ENCODE measurements at places on chromosomes 1 and 21. TPM values are rescaled to one million over a fixed set of nuclear protein-coding genes. Genes with fewer than 3 reads are reported as not detected.

DNA sequence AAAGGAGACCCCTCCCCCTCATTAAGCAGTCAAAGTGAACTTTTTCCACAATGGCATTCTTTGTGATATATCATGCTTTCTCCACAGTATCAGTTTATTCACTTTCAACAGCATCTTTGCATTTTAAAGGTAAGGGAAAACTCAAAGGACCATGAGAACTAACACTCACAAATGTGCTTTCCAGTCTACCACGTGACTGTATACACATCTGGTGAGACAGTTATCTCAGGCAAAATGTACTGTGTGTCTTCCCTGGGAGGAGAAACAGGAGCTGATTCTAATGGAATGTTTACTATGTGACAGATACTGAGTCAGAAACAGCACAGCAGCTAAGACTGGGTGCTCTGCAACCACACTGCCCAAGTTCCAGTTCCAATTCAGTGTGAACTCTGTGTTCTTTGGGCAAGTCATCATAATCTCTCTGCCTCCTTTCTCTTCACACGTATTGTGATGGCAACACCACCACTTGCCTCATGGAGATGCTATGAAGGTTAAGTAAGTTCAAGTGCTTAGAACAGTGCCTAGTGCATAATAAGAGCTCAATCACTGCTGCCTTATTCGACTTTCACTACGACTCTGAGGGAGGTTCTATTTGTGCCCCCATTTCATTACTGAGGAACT, 79.0 kb downstream of the SLC45A1 start:
- DNase-seq = peak; percentile 98

DNA sequence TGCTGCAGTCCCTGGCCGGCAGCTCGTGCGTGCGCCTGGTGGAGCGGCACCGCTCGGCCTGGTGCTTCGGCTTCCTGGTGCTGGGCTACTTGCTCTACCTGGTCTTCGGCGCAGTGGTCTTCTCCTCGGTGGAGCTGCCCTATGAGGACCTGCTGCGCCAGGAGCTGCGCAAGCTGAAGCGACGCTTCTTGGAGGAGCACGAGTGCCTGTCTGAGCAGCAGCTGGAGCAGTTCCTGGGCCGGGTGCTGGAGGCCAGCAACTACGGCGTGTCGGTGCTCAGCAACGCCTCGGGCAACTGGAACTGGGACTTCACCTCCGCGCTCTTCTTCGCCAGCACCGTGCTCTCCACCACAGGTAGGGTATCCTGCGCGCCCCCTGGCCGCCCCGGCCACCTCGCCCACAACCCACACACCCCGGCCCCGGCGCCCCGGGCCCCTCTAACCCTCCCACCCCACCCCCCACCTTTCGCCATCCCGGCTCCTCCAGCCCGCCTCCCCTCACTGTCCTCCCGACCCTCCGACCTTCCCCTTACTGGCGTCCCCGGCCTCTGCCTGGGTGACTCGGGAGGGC, 352 bp downstream of the KCNK1 start:
- DNase-seq = peak; percentile 43

DNA sequence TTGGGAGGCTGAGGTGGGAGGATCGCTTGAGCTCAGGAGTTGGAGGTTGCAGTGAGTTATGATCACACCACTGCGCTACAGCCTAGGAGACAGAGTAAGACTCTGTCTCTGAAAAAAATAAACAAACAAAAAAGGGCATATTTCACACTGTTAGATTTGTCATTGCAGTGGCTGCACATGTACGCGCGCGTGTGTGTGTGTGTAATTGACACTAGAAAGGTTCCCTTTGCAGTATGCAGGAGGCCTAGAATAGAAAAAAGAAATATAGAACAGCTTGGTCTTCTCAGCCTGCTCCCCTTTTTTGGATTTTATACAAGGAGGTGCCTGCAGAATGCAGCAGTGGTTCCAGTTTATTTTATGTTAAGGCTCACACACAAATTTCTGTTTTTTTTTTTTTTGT, 8.6 kb downstream of the MACO1 start:
- no peak for DNase-seq

GRCh38 chr1:41641475-41641814, 157.0 kb upstream of the EDN2 start:
- no peak for DNase-seq

DNA sequence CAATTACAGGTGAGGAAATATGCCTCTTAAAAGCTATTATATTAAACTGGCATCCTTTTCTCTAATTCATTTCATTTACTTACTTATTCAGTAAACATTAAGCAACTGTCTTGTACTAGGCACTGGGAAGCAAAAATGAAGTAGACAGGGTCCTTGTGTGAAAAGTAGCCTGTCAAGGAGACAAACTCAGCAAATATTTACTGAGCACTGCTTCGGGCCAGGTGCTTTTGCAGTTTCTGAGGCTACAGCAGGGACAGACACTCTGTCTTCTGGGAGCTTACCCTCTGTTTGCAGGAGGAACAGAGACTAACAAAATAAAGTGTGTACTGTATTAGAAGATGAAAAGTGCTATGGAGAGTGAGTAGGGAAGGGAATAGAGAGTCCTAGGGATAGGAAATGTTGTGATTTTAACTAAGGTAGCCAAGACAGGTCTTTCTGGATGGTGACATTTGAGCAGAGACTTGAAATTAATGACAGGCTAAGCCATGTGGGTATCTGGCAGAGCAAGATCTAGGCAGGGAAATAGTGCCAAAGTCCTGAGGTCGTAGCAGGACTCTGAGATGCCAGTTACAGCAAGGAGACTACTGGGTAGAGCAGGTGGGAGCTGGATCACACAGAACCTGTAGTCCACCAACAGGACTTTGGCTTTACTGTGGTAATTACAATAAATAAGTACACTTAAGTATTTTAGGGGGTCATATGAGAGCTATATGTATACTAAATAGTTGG, 133.0 kb downstream of the ITSN1 start:
- DNase-seq = no peak

- DNase-seq = no peak
Measured at GRCh38 chr1:157566484-157567300, 14.4 kb upstream of the FCRL5 start.

DNA sequence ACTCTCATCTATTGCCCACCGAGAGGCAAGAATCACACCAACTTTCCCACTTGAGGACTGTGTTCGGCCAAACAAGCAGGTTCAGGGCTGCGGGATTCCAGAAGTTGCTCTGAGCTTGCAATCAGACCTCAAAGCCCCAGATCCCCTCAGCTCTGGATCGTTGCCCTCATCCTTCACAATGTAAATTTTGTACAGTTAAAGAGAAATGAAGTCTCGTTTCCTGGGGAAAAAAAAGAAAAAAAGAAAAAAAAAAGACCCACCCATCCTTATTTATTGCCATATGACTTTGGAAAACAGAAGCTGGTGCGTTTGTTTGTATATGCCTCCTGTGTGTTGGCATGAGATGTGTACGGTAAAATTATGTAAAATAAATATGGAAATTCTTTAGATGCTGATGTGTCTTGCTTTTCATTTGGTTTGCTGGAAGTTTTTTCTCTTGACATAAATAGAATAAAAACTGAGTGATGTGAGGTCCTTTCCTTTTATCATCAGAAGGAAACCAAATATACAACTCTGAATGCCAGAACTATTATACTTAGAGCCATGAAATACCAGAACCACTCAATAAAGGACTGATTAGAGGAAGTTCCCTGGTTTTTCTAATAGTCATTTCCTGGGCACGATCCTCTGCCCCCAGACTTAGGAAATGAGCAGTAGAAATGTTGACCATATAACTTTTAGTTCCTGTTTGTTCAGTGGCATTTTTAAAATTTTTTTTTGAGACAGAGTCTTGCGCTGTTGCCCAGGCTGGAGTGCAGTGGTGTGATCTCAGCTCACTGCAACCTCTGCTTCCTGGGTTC, 48.7 kb downstream of the LHX4 start:
- no peak for DNase-seq

DNA sequence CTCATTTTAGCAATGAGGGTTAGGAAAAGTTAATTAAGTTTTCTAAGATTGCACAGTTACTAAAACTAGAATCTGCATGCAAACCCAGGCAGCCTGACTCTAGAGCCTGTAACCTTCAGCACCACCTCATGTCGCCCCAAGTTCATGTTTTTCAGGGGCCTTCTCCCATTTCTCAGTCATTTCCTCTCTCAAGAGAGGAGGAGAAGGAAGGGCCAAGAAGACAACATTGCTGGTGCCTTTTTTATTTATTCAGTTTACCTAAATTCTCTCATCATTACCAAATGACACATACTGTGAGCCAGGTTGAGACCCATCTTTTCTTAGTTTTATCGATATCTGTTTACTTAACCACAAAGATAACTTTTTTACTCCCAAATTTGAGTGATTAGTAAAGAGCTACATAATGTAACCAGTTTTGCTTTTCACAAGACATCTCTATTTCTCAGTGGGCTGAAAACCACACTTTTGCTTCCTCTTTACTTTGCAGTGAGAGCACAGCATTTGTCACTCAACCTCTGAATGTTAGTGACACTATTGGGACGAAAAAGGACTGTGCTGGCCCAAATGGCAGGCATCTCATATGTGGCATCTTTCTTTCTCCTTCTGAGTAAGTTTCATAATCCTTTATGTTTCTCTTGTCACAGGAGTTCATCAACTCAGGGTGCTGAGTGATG, at the start of gene CD101:
TSS of gene CD101 (plus strand) at position 507 of the 674 bp plus-strand sequence. CDS start at position 565, 58 bp downstream.
- no peak for DNase-seq

DNA sequence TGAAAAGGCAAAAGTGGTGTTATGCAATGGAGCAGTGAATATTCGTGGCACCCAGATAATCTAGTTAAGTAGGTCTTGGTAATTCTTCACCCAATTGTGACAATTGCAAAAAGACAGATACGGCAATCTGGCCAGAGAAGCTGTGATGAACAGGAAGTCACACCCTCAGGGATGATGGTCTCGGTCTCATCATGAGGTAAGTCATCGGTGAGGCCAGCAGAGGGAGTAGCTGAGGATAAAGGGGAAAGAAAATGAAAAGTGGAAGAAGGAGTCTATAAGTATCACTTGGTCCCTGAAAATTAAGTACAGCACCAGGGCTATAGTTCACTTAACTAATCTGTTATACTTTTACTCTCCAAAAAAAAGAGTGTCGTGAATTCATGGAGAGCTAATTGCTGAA, 258.8 kb upstream of the NCAM2 start:
- no peak for DNase-seq

GRCh38 chr1:161480381-161481035, 24.7 kb upstream of the FCGR2A start:
- no peak for DNase-seq

- DNase-seq = peak; percentile 38
Measured at GRCh38 chr1:200290010-200290685, 119.7 kb downstream of the ZNF281 start.

GRCh38 chr1:51627672-51628071, 10.8 kb downstream of the OSBPL9 start:
- peak; percentile 59 for DNase-seq

GRCh38 chr1:244801246-244801645, 34.2 kb upstream of the COX20 start:
- DNase-seq = peak; percentile 54

GRCh38 chr1:175504875-175505555, 238.4 kb downstream of the TNR start:
- no peak for DNase-seq

DNA sequence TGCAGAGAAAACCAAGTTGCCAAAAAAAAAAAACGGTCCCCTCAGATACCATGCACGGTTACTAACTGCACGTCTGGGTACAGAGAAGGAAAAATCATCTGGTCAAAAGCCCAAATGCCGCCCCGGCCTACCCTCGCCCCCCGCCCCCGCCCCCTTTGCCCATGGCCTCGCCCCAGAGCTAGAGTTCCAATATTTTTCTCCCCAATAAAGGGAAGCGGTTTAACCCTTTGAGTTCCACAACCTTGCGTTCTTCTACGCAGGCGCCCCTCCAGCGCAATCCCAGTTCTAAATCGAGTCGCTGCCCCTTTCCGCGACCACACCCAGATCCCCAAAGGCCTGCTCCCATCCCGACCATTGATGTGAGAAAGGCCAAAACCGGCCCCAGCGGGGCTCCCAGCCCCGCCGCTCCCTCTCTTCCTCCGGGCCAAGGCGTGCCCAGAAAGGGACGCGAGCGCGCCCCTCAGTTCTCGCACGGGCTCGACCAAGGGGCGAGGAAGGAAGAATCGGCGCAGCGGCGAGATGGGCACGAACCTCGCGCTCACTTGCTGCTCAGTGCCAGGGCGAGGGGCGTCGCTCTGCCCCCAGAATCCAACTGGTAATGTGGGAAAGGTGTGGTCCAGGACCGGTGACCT, 797 bp downstream of the WDR47 start:
- DNase-seq = peak; percentile 42

CD244 gene
- not detected for total RNA-seq

FAM72C gene
- 5.2 TPM for total RNA-seq

TRIM67 gene
- total RNA-seq = 0.20 TPM

KCNJ6 gene
- total RNA-seq = 0.15 TPM

GREM2 gene
- total RNA-seq = not detected

CELA2A gene
- total RNA-seq = not detected

FCMR gene
- 3.5 TPM for total RNA-seq

TSPEAR gene
- total RNA-seq = not detected

CA14 gene
- total RNA-seq = not detected

GSTM1 gene
- not detected for total RNA-seq

GALE gene
- total RNA-seq = 80.7 TPM

AGMAT gene
- 2.6 TPM for total RNA-seq

SMPDL3B gene
- 0.10 TPM for total RNA-seq
